ENCODE measurements at places on chromosomes 4 and X. TPM values are rescaled to one million over a fixed set of nuclear protein-coding genes. Genes with fewer than 3 reads are reported as not detected.

DNA sequence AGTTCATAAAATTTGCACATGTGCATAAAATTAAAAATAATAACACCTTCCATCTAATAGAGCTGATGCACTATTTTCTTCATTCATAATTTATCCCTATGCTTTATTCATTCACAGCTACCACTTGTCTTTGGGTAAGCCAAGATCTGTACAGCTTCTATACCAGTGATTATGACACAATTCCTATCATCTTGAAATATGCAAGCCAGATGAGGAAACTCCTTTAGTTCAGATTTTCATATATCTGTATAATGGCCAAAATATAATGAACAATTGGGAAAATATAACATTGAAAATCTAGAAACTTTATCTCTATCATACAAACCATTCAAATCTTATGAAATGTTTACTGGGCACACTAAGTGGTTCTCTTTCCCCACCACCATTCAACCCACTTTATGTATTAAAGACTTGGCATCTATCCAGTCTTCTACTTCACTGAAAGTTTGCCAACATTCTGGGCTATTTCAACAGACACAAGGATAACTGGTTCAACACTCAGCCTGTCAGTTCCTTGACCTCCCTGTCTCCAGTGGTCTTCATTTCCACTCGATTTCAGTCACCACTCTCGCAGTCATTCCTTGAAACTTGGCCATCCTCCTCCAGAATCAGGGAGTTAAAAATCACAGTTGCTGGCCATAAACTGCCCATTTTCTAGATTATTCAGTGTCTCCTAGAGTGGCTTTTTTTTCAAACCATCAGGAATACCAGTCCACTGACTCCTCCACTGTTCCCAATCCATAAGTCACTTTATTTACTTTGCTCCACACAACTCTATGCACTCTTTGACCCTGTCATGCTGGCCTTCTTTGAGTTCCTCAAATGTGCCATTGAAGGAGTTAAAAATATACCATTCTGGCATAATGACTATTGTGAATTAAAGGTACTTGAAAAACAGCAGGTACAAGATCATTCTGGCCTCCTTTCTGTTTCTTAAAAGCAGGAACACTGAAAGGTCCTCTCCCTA, 85.5 kb downstream of the CAMK2D start:
- H3K4me3 ChIP-seq: no peak overlapping the region
- DNase-seq: no peak
- peaks cover 44% of the 10 kb centered on the region for H3K36me3 ChIP-seq
- no peaks in the 10 kb centered on the region for H3K27me3 ChIP-seq
- no peak overlapping the region for H3K27ac ChIP-seq

DNA sequence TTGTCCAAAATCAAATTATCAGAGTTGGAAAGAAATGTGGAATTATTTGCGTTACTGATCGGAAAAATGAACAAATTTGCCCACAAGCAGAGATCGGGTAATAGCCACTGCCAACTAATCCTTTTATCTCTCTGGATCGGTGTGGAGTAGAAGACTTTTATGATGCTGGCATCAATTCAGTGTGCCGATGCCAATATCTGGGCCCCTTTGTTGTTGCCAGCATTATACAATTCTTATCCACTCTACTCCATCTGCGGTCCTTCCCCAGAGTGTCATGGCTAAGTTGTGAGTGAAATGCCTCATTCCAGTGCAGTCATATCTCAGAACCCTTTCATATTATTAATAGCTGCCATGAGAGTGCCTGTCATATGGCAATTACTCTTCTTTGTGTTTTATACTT, 660.2 kb downstream of the ADGRL3 start:
- H3K4me1 ChIP-seq: no peaks in the 10 kb centered on the region
- no peak overlapping the region for H3K27ac ChIP-seq
- no peak for DNase-seq
- H3K36me3 ChIP-seq: no peaks in the 10 kb centered on the region

DNA sequence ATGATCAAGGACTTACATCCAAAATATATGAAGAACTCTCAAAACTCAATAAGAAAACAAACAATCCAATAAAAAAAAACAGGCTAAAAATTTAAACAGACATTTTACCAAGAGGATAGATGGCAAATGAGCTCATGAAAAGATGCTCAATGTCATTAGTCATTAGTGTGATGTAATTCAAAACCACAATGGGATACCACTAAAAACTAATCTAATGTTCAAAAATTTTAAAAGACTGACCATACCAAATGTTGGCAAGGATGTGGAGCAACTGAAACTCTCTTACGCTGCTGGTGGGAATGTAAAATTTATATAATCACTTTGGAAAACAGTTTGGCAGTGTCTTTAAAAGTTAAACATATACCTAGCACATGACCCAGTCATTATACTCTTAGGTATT, 43.7 kb downstream of the RPS6KA6 start:
- H3K36me3 ChIP-seq: no peaks in the 10 kb centered on the region
- no peak overlapping the region for H3K27ac ChIP-seq

Gene TMSB15C
- 1.9 TPM for total RNA-seq

- H3K27me3 ChIP-seq: no peaks in the 10 kb centered on the region
- no peak for DNase-seq
- H3K36me3 ChIP-seq: peaks cover 6% of the 10 kb centered on the region
- no peaks in the 10 kb centered on the region for H3K4me1 ChIP-seq
Measured at GRCh38 chr4:150609131-150609530, 27.2 kb downstream of the MAB21L2 start.

Gene SLC2A9
- 0.83 TPM for total RNA-seq

Gene HERC5
- total RNA-seq: 97.0 TPM

- no peaks in the 10 kb centered on the region for H3K27me3 ChIP-seq
- no peak overlapping the region for H3K4me3 ChIP-seq
- H3K27ac ChIP-seq: no peak overlapping the region
- H3K36me3 ChIP-seq: peaks cover 80% of the 10 kb centered on the region
Measured at GRCh38 chrX:1598021-1598875, 6.8 kb downstream of the AKAP17A start.

Gene SPATA4
- not detected for total RNA-seq

GRCh38 chr4:17723648-17724047, 57.8 kb downstream of the FAM184B start:
- no peak overlapping the region for H3K27ac ChIP-seq
- DNase-seq: no peak
- no peak overlapping the region for H3K4me3 ChIP-seq
- no peaks in the 10 kb centered on the region for H3K27me3 ChIP-seq
- H3K4me1 ChIP-seq: no peaks in the 10 kb centered on the region

- no peak overlapping the region for H3K4me3 ChIP-seq
- no peak for DNase-seq
- peaks cover 2% of the 10 kb centered on the region for H3K4me1 ChIP-seq
- H3K36me3 ChIP-seq: no peaks in the 10 kb centered on the region
Measured at GRCh38 chr4:74262522-74262921, 45.7 kb upstream of the EPGN start.

DNA sequence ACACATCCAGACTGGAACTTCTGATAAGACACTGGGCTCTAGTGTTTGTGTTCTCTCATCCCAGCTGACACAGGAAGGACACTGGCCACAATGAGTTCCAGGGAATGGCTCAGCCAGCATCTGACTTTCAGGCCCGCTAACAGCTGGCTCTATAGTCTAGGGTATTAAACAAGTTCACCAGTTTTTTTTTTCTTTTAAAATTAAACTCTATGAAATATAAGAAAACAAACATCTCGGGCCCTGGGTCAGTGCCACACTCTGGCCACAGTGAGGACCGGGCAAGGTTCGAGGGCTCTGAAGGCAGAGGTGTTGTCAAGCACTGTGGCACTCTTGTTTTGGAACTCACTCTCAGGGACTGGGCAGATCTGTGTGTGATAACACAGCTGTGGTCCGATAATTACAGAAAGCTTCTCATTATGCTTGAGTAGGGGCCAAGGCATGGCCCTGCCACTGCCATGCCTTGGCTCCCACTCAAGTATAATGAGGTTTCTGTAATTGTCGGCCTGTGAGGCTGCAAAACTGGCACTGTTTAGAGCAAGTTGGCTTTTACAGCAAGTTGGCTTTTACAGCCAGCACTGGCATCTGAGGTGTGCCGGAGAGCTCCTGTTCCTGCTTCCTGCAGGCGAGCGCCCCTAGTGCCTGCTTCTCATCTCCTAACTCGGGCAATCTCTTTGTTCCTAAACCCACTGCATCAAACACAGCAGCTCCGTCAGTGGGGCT, 62.8 kb downstream of the PPP1R2C start:
- no peak overlapping the region for H3K4me3 ChIP-seq
- H3K27ac ChIP-seq: no peak overlapping the region
- no peaks in the 10 kb centered on the region for H3K36me3 ChIP-seq
- peak; percentile 25 for DNase-seq
- no peaks in the 10 kb centered on the region for H3K27me3 ChIP-seq

DNA sequence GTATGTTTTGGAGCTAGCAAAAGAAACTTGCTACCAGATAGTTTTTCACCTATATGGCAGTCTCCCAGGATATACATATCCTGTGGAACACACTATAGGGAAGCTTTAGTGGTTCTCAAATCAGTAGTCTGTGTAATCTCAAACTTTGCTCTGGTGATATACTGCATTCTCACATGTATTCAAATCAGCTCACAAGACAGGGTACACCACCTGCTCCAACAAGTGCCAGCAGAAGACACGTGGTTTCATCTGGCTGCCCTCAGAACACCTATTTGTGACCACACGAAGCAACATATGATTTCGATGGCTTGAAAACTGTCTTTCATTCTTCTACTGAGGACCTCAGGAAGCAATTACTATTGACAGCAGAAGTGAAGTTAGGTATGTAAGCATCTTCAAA, 37.7 kb downstream of the BCLAF3 start:
- no peak overlapping the region for H3K27ac ChIP-seq
- DNase-seq: no peak
- no peak overlapping the region for H3K4me3 ChIP-seq
- H3K4me1 ChIP-seq: no peaks in the 10 kb centered on the region

GRCh38 chr4:102869569-102870197, 891 bp downstream of the CISD2 start:
- H3K4me3 ChIP-seq: peak overlapping the region; percentile 92
- H3K27ac ChIP-seq: peak overlapping the region; percentile 99
- peaks cover 50% of the 10 kb centered on the region for H3K36me3 ChIP-seq
- no peak for DNase-seq
- H3K4me1 ChIP-seq: peaks cover 66% of the 10 kb centered on the region
- H3K27me3 ChIP-seq: no peaks in the 10 kb centered on the region

Gene ANTXR2
- total RNA-seq: 114 TPM

DNA sequence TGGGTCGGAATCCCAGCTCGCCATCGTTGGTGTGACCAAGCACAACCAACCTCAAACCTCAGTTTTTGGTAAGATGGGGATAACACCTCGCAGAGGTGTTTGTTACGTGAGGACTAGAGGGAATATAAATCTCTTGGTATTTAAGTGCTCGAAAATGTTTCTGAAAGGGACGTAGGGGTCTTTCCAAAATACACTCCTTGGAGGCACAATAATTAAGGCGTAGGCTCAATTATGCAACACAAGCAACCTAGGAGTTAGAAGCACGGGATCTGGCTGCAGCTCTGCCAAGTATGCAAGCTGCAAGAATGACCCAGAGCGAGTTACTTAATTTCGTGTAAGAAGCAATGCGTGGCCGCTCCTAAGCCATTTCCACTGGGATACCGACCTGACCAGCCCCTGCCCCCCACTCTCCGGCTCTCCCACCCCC, 552 bp downstream of the ADH5 start:
- peak overlapping the region; percentile 97 for H3K27ac ChIP-seq
- peak; percentile 21 for DNase-seq
- peaks cover 30% of the 10 kb centered on the region for H3K36me3 ChIP-seq
- H3K27me3 ChIP-seq: no peaks in the 10 kb centered on the region

DNA sequence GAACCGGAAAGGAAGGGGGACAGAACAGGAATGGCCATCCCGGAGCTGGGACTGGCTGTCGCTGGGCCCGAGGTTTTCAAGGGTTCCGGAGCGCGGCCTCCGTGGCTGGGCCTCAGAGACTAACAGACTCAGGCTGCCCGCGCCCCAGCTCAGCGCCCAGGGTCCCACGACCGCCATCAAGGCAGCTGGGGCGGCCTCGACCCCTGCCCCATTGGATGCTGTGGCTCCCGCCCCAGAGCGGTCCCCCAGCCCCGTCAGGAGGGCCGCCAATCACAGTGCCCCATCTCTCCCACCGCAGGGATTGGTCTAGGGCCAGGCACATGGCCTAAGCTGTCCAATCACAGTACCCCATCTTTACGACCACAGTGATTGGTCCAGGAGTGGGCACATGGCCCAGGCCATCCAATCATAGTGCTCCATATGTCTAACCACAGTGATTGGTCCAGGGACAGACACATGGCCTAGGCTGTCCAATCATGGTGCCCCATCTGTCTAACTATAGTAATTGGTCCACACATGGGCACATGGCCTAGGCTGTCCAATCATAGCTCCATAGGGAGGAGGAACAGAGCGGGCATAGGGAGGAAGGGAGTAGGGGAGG, 105.3 kb upstream of the NKX1-1 start:
- H3K4me3 ChIP-seq: no peak overlapping the region
- no peaks in the 10 kb centered on the region for H3K4me1 ChIP-seq
- no peak for DNase-seq
- H3K27ac ChIP-seq: no peak overlapping the region
- H3K36me3 ChIP-seq: no peaks in the 10 kb centered on the region

- no peak overlapping the region for H3K27ac ChIP-seq
- DNase-seq: no peak
- H3K36me3 ChIP-seq: no peaks in the 10 kb centered on the region
- H3K4me3 ChIP-seq: no peak overlapping the region
Measured at GRCh38 chrX:13279279-13280018, 40.4 kb downstream of the ATXN3L start.

- no peak for DNase-seq
- peaks cover 12% of the 10 kb centered on the region for H3K27me3 ChIP-seq
- no peaks in the 10 kb centered on the region for H3K36me3 ChIP-seq
- no peak overlapping the region for H3K27ac ChIP-seq
- no peak overlapping the region for H3K4me3 ChIP-seq
Measured at GRCh38 chr4:11456401-11456800, 27.7 kb upstream of the HS3ST1 start.

Gene ATP2B3
- total RNA-seq: not detected
